Fibroblast of skin of right quadriceps (primary cell): ENCODE measurements at places on chromosomes 11 and 22.
A peak's percentile ranks its signal among the peaks of the same experiment; 100 is the strongest.

GRCh38 chr11:119728211-119728626, 781 bp downstream of the NECTIN1 start:
- no peak for DNase-seq

- no peak for DNase-seq
Measured at GRCh38 chr22:31753005-31753633, 700 bp upstream of the DEPDC5 start.

- DNase-seq: no peak
Measured at GRCh38 chr22:42052765-42053164, 17.8 kb downstream of the NAGA start.

GRCh38 chr11:704781-705645, 1.0 kb upstream of the EPS8L2 start:
- DNase-seq: no peak

DNA sequence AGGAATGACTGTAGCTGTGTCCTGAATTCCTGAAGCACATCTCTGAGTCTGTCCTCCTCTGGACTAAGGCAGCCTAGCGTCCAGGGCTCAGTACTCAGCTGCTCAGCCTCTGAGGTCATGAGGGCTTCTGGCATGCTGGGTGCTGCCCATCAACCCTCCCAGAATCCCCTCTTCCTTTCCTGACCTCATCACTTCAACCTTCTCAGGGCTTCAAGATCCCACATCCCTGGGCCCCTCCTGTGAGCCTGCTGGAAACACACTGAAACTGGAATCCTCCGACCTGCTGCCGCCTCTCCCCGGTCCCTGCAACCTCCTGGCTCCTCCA, 803 bp downstream of the KRTAP5-8 start:
- DNase-seq: no peak

- DNase-seq: peak; percentile 39
Measured at GRCh38 chr11:14454861-14455632, 44.6 kb downstream of the COPB1 start.

GRCh38 chr11:126080161-126080941, 17.7 kb upstream of the CDON start:
- DNase-seq: no peak

DNA sequence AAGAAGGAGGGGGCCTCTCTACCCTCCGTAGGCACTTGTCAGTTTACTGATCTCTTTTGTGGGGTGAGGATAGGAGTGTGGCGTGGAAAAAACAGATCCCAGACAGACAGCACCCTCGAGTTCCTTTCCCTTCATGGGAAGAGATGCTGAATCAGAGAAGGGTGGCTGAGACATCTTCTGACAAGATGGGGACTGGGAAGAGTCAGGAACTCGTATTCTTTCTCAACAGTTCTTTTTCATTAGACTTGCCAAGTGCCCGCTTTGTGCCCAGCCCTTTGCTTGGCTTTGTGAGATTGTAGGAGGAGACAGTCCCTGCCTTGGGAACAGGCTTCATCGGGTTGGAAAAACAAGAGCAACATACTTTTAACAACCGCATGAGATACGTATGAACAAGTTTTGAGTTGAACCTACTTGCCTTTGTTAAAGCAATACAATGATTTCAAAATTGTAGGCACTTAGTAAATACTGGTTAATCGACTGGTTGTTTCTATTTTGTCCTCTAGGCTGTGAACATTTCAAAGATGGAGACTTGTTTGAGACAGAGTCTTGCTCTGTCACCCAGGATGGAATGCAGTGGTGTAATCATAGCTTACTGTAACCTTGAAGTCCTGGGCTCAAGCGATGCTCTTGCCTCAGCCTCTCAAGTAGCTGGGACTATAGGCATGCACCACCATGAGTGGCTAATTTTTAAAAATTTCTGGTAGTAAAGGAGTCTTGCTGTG, 1.1 kb downstream of the RRM1 start:
- DNase-seq: peak; percentile 72

GRCh38 chr11:63537293-63538101, 889 bp downstream of the PLAAT4 start:
- DNase-seq: peak; percentile 34

- no peak for DNase-seq
Measured at GRCh38 chr11:126186025-126186698, 25.3 kb downstream of the RPUSD4 start.

GRCh38 chr11:26072614-26073153, 259.2 kb upstream of the ANO3 start:
- no peak for DNase-seq

- DNase-seq: no peak
Measured at GRCh38 chr11:117612177-117612576, 184.8 kb downstream of the DSCAML1 start.

DNA sequence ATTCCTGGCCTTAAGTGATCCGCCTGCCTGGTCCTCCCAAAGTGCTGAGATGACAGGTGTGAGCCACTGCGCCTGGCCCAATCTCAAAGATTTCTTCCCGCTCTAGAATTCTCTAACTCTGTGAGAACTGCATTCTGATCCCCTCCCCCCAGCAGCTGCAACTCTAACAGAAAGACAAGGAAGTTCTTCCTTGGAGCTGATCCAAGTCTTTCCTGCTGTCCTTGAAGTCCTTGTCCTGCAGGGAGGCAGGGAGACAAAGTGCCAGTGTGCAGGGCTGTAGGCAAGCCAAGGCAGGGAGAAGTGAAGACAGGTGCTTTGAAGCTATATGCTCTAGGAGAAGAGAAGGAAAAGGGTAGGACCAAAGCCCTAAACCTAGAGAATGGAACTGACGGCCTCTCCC, 9.5 kb upstream of the GGA1 start:
- no peak for DNase-seq
